ENCODE measurements at places on chromosomes 7 and 10.
A peak's percentile ranks its signal among the peaks of the same experiment; 100 is the strongest.

DNA sequence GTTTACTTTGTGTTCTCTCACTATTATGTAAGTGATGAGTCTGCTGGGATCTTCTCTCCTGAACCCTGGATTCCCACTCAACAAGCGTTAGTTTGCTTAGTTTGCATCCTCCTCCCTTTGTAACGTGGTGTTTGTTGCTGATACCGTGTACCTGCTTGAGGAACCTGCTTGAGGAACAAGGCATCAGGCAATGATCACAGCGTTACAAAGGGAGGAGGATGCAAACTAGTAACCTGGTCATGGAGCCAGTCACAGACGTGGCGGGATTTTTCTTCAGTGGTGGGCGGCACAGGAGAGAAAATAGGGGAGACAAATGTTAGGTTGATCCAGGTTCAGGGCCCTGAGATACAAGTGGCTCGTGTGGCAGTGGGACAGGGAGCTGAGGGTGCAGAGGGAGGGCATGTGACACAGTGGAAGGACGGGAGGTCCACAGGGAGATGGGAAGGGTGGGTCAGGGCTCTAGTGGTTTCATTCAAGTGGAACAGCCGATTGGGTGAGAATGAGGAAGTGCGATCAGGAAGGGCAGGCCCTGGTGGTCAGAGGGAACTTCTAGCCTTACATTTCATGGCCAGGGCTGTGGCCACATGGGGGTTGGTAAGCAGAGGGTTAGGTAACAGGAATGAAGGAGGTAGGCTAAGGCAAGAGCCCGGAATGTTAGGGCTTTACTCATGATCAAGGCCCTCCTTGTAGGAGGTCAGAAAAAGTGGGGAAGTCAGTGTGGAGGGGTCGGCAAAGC, 38.0 kb downstream of the SNX10 start:
- no peak for DNase-seq

- DNase-seq, result peak; percentile 19
Observed at GRCh38 chr7:151133266-151133985, 34.1 kb downstream of the GBX1 start.

DNA sequence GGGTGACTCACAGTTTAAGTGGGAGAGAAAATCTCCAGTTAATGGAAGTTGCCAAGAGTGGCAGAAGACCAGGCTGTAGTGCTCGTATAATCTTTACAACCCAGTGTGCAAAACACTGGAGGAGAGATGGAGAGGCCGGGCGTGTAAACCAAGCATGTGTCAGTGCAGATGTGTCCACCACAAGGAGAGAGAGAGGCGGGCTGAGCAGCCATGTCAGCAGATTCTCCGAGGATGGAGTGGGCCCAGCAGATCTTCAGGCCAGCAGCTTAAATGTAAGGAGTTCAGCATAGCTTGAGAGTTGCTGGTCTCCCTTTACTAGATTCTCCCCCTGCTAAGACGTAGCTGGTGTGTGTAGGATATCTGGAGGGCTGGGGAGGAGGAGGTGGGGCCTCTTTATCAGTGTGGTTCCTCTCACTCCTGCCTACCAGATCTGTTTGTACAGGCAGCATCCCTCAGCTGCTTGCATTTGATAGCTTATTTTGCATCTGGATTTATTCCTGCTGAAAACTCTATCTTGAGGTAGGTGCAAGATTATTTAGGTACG, 13.7 kb downstream of the BPGM start:
- DNase-seq, result no peak

- DNase-seq, result no peak
Observed at GRCh38 chr7:41701068-41701941, 1.6 kb downstream of the INHBA start.

DNA sequence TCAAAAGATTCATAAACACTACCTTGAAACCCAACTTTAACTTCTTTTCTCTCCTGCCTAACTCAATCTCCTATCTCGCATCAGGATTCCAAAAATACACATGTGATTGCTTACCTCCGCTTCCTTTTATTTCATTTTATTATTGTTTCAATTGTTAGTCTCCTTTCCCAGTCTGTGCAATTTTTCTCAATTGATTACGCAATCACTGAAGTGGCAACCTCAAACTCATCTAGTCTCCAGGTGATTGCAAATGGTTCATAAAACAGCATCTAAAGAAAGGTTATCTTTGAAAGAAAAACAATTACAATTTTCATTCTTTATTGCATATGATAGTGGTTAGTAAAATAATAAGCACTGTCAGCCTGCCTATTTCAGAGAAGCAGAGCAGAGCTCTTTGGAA, 45.6 kb downstream of the CHRM2 start:
- DNase-seq, result no peak

GRCh38 chr10:99316374-99316773, 12.8 kb upstream of the CNNM1 start:
- DNase-seq, result no peak

DNA sequence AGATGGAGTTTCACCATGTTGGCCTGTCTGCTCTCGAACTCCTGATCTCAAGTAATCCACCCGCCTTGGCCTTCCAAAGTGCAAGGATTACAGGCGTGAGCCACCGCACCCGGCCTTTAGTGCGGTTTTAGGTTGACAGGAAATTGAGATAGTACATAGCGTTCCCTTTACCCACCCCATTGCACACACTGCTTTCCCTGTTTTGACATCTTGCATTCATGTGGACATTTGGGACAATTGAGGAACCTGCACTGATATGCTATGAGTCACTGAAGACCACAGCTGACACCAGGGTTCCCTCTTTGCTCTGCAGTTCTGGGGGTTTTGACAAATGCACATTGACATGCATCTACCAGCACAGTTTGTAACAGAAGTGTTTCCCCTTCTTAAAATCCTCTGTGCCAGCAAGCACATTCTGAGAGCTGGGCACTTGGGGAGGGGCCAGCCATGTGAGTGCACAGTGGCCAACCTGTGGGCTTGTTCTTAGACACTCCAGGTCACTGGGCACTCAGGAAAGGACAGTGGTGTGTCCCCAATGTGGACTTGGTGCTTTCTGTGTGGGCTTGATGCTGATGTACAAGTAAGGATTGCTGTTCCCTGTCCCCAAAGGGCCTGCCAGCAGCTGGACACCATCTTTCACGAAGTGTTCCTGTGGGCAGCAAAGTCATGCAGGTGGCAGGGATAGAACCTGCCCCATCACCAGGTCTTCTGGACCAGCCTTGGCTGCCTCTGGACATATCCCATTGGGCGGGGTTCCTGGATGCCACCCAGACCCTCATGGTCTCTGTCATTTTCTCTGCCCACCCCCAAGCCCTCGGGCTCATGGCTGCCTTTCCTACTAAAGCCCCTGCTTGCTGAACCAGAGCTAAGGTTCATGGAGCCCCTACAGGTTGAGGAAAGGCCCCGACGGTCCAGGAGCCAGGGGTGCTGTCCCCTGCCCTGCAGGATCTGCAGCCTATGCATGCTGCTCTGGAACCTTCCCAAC, 579.8 kb downstream of the GLRX3 start:
- no peak for DNase-seq

DNA sequence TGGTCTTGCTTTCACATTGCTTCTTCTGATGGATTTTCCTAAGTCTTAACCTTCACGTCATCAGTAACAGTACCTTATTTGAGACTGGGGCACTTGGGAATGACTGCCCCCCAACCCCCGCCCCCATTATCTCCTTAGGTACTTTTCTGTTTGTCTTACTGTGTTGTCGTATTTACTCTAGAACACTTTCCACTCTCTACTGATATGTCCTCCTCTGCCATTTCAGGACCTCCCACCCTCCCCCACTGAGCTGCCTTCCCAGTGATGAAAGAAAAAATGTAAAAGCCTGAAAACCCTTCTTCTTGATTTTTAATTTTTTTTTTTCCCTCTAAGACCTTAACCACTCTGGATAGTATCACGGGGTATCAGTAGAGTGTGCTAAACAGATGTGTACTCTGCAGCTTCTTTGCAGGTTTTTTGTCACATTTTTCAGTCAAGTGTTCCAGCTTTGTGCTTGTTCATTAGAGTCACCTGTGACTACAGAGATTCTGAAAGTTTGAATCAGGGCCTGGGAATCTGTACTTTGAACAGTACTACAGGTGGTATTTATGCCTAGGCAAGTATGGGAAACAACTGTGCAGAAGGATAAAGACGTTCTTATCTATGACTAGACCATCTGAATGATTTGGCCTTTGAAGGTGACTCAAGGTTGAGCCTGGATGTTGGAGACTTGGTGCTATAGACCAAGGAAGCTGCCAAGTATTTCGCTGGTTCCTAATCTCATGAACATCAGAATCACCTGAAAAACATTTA, 8.3 kb downstream of the CALU start:
- DNase-seq, result no peak

DNA sequence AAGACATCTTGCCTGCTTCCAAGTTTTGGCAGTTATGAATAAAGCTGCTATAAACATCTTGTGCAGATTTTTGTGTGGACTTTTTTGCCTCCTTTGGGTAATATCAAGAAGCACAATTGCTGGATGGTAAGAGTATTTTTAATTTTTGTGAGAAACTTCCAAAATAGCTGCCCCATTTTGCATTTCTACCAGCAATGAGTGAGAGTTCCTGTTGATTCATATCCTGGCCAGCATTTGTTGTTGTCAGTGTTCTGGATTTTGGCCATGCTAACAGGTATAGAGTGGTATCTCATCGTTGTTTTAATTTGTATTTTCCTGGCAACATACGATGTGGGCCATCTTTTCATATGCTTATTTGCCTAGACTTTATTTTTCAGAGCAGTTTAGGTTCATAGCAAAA, 53.9 kb downstream of the BTAF1 start:
- DNase-seq, result no peak

GRCh38 chr10:11148142-11149028, 130.7 kb downstream of the CELF2 start:
- DNase-seq, result no peak

DNA sequence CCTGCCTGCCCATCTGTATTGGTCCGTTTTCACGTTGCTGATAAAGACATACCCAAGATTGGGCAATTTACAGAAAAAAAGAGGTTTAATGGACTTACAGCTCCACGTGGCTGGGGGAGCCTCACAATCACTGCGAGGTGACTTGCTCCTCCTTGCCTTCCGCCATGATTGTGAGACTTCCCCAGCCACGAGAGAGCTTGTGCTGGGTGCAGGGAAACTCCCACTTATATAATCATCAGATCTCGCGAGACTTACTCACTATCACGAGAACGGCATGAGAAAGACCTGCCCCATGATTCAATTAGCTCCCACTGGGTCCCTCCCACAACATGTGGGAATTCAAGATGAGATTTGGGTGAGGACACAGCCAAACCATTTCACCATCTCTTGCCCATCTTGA, 111.8 kb downstream of the MYL10 start:
- no peak for DNase-seq

DNA sequence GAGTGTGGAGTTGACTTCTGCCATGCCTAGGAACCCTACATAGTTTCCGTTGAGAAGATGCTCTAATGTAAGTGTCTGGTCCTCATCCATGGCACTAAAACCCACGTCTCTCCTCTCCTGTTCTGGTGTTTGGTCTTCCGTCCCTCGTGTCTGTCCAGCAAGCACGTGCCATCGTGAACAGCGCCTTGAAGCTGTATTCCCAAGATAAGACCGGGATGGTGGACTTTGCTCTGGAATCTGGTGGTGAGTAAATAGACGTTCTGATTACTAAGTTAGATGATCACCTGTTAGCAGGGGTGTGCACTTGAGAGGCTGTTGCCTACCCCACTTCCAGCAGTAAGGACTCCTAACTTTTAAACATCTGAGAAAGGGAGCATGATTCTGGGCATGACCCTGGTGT, 15.1 kb upstream of the GET4 start:
- no peak for DNase-seq

DNA sequence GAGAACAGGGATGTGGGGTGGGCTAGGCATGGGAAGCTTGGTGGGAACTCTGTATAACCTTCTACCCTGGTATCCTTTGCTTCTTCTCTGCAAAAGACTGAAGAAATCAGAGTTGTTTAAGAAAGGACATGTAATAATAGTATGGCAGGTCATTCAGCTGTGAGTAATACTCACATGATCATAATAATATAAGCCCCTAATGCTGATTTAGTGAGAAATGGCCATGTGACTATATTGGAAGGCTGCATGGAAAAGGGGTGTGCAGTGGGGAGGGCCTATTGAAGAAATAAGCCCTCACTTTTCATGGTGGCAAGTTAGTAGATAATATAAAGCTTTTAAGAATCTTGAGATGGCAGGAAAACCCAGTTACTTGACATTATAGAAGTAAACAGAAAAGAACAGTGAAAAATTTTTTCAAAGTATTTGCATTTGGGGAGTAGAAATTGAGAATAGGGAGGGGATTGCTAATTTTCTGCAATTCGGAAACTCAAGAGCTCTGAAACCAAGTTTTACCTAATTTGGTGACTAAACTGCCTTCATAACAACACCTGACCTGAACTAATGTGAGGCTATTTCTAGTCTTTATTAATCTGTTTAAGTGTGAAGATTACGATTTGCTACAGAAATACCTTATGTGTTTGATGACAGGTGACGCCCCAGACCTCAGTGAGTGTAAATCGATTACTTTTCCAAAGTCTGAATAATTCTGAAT, 44.4 kb downstream of the ATXN7L1 start:
- no peak for DNase-seq

DNA sequence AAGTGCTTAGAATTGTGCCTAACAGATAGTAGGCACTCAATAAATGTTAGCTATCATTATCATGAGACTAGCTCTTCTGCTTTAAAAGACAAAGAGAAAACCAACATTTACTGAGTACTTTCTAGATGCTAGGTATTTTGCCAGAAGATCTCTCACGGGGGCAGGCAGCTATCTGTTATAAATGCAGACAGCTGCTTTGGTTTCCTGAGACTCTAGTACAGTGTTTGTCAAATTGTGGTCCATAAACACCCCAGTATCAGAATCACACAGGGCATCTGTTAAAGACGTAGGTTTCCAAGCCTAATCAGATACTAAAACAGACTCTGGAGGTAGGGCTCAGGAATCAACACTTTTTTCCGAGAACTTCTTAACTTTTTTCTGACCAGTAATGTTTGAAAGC, 13.9 kb downstream of the FAM133B start:
- DNase-seq, result no peak

DNA sequence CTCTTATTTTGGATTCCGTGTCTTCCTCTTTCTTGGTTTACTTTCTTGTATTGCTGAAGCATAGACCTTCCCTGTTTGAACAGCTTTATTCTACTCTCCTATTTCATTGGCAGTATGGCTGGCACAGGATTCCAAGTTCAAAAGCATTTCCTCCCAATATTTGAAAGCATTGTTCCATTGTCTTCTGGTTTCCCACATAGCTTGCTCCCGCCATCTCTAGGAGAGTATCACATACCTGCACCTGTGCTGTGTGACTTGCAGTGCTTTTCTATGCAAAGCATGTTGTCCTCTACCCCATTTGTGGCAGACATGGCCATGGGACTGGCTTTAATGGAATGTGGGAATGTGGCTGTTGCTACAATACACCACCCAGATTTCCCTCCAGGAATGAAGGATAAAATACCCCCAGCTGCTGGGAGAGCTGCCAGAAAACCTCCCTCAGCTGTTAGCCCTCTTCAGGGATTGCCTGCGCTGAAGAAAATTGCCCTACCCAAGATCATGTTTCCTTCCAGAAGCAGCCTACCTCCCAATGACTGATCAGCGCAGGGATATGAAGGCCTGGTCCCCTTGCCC, 6.9 kb upstream of the MYOF start:
- DNase-seq, result no peak

- DNase-seq, result no peak
Observed at GRCh38 chr7:36165059-36165458, 12.0 kb downstream of the EEPD1 start.
